SJSA1 (cell line): ENCODE measurements at places on chromosomes 6 and 20. TPM values are rescaled to one million over a fixed set of nuclear protein-coding genes. Genes with fewer than 3 reads are reported as not detected.

The ESR1 gene
- not detected in 2 replicates for total RNA-seq

DNA sequence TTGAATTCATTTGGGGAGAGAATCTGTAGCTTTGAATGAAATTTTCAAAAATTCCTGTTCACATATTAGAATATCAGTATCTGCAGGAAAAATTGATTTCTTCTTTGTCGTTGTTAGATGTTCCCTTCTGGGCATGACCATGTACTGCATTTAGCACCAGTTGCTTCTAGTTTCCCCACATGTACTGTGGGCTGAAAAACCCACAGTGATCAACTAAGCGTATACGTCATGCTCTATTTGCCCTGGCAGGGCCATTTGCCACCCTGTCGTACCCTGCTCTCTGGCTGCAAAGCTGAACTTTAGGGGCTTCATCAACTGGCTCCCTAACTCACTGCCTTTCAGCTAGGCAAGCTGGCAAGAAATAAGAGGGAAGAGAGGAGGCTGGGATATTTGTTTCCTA, 340.7 kb upstream of the TSHZ2 start:
- DNase-seq: no peak
- no peak overlapping the region for H3K4me3 ChIP-seq
- H3K27me3 ChIP-seq: no peaks in the 10 kb centered on the region
- H3K36me3 ChIP-seq: no peaks in the 10 kb centered on the region
- no peak overlapping the region for H3K27ac ChIP-seq

DNA sequence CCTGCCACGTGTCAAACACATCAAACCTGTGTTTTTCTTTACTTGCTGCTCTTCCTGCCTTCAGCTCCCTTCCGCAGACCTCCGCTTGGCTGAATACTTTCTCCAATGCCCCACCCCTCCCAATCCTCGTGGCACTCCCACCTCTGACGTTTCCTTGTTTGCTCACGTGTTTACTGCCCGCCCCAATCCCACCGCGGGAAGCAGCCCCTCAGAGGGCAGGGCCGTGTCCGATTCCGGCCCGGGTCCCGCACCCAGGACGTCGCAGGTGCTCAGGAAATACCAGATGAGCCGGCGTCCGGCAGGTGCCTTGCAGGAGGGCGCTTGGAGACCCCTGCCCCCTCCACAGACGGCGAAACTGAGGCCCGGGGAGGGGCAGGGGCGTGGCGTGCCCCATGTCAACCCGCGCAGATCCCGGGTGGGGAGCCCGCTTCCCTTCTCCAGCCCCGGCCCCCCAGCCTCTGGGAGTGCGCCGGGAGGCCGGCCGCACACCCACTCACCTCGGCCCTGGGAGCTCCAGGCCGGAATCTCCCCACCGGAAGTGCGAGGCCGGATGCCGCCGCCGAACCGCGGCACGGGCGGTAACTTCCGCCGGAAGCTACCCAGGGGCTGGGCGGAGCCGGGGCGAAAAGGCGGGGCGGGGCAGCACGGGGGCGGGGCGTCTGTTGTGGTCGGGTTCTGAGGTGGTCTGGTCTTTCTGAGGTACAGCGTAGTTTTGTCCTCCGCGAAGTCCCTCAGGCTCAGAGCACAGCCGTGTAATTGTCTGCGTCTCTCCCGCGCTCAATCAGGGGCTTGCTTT, 42.3 kb downstream of the ELMO2 start:
- peaks cover 81% of the 10 kb centered on the region for H3K36me3 ChIP-seq
- peak overlapping the region; percentile 99 for H3K27ac ChIP-seq

GRCh38 chr20:62381202-62381797, 5.6 kb upstream of the RPS21 start:
- H3K36me3 ChIP-seq: peaks cover 25% of the 10 kb centered on the region
- no peaks in the 10 kb centered on the region for H3K27me3 ChIP-seq
- no peak overlapping the region for H3K27ac ChIP-seq
- no peak for DNase-seq
